CD8-positive, alpha-beta memory T cell (primary cell): ENCODE measurements at places on chromosomes 12 and 14.

GRCh38 chr14:104140463-104141331 is 2.3 kb downstream of the KIF26A start:
- no peak for DNase-seq

GRCh38 chr12:55637467-55637866 is 775 bp downstream of the OR10P1 start:
- peak; percentile 37 for DNase-seq

- no peak for DNase-seq
These were observed 449.6 kb upstream of the RGS6 start for GRCh38 chr14:71482671-71483070.

DNA sequence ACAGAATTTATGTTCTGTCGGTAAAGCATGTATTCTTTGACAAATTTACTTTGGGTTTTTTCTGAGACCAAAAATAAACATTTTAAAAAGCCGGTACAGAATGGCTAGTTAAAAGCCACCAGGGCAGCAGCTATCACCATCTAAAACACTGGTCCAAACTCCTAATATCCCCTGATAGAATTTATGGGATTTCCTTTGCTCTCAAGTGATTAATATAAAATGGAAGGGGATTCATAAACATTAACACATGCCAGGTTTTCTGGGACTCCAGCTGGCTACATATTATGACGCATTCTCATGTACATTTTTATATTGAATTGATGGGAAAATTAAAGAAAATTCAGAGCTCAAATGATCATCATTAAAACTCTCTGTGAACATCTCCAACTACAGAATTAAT is 640.8 kb downstream of the C12orf50 start:
- DNase-seq, result no peak

- no peak for DNase-seq
These were observed 27.1 kb downstream of the ABCB9 start for GRCh38 chr12:122939125-122939524.

DNA sequence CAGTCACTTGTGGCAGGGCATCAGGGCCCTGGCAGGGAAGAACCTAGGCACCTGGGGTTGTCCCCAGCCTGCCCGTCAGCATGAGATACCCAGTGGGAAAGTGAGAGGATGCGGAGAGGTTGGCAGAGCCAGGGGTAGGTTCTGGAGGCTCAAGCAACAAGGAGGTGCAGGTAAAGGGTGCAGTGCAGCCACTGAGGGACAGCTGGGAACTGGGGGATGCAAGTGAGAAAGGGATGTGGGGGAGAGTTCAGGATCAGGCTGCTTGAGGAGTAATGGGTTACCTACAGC is 18.7 kb downstream of the VASH1 start:
- no peak for DNase-seq

DNA sequence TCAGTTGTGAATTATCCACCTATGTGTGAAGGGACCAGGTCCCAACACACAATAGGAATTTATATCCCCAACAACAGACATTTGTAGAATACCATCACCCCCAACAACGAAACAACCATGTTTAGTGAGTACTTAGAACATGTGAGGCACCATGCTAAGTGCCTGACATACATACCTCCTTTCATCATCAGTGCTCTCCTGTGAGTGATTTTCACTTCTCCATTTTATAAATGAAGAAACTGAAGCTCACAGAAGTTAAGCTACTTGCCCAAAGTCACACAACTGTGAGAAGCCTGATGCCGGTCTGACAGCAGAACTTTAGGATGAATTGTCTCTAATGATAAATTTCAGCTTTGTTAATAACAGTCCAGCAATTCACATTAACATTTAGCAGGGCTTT is 35.4 kb downstream of the SPTB start:
- DNase-seq, result no peak

- DNase-seq, result no peak
These were observed 148.8 kb upstream of the E2F7 start for GRCh38 chr12:77214136-77214535.

DNA sequence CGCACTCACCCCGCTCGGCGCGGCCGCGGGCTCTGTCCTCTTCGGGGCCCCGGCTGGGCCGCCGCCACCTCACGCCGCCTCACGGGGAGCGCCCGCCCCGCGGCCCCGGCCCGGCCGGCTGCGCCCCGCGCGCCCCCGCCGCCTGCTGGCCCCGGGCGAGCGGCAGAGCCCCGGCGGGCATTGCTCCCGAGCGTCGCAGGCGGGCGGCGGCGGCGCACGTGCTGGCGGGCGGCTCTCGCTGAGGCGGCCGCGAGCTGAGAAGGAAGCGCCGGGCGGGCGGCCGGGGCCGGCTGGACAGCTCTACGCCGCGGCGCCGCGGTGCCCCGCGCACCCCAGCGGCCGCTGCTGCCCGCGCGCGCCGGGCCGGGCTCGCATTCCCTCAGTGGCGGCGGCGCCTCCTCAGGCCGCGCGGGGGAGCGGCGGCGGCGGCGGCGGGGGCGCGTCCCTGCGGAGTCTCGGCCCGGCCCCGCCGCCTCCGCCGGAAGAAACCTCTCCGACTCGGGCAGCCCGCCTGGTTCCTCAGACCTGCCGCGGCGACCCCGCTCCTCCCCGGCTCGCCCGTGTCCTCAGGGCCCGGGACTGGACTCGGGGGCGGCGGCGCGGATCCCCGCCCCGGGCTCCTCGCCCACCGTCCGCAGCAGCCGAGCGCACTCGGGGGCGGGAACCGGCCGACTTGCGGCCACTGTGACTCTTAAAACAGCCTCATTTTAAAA is at the start of gene PITPNM2:
PITPNM2 (minus strand) TSS at position 347 of the 713 bp plus-strand sequence. CDS start 116,500 bp downstream, outside the sequence.
- DNase-seq, result peak; percentile 42

GRCh38 chr12:124904306-124905098 is 9.9 kb downstream of the UBC start:
- DNase-seq, result no peak

DNA sequence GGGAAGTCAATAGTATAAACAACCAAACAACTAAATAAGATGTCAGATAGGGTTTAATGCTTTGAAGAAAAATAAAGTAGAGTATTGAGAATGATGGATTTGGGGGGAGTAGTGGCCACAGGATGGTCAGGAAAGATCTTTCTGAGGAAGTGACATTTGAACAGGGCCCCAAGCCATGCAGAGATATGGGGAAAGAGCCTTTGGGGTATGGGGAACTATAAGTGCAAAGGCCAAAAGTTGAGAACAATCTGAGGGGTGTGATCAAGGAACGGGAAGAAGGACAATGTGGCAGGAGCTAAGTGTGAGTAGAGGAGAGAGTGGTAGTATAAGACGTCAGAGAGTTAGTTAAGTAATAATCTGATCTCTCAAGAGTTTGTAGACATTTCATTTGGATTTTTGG is 1.3 kb downstream of the MRPS35 start:
- DNase-seq, result no peak

DNA sequence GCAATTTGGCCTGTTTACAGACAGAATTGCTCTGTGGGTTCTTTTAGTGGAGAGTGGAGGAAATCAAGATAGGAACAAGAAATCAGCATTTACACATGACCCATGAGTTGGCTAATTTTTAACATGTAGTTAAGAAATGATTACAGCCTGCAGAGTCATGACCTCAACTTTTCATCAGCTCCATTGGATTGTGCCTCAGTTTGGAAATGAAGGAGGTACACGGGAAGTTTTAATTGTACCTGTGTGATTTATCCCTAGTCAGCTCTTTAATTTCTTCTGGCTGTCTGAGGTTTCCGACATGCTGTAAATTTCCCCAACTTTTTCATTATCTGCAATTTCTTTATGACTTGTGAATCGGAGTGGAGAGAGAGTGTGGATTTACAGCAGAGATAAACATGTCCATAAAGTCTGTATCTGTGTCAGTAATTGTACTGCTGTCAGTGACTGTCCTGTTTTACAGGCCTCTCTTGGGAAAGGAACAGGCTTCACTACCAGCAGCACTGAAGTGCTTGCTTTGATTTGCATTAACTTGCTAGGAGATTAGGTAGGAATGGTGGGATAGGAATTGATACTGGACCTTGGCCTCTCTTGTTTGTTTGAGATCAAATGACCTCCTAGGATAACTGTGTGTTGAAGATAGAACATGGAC is 49.2 kb downstream of the LIN52 start:
- no peak for DNase-seq

DNA sequence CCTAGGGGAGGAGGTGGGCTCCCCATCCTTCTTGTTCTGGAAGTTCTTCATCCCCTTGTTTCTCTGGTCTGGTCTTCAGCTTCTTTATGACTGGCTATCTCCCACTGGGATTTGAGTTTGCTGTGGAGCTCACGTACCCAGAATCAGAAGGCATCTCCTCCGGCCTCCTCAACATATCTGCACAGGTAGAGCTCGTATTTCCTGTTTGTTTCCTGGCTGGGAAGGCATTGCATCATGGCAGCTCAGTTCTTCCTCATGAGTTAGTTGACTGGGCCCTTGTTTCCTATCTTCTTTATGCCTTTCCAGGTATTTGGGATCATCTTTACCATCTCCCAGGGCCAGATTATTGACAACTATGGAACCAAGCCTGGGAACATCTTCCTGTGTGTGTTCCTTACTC is 19.8 kb downstream of the ERG28 start:
- no peak for DNase-seq

DNA sequence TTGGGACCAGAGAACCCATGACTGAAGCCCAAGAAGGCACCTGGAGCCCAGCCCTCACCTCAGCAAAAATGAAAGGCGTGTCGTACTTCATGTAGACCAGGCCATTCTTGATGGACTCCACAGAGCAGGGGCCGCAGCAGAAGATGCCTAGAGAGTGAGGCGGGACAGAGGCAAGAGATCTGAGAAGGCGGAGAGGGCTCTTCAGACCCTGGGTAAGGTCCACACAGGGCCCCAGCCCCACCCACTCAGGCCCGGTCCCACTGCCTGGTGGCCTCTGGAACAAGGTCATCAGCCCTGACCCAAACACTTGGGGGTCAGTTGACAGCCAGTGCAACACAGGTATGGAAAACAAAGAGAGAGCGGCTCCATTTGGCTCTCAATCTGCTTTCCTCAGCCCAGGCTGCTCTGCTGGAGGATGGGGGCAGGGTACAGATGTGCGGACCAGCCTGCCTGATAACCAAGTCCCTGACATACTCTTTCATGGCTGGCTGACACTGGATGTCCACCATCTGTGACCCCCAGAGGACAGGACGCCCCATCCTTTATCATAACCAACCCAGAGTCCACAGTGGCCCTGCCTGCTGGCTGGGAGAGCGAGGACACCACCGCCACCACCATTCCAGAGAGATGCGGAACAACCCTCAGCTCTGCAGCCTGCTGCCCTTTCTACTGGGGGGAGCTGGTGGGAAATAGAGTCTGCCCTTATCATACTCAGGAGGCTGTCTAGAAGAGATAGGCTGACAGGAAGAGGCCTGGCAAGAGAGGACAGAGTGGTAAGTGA is 6.9 kb downstream of the TGM1 start:
- no peak for DNase-seq

- DNase-seq, result no peak
These were observed 3.9 kb upstream of the GSC start for GRCh38 chr14:94773655-94774343.

DNA sequence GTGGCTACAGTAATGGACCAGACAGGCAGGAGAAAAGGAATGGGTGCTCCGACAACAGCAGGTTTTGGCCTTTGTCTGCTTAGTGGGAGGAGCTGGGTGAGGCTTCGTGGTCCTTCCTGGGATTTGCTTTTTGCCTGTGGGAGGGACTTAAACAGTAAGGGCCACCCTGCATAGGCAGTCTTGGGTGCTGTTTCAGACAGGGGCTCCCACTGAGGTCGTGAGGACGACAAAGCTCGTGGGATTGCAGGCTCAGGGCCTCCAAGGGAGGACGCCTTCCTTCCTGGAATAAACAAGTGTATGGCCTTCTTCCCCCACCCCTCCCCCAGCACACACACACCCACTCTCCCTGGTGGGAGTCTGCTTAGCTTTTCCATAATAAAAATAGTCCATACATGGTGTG is 63.1 kb downstream of the FZD10 start:
- DNase-seq, result no peak
